ENCODE measurements at places on chromosomes 5 and 9. TPM values are rescaled to one million over a fixed set of nuclear protein-coding genes. Genes with fewer than 3 reads are reported as not detected.

The TMEM250 gene
- total RNA-seq: 30.5 TPM

GRCh38 chr5:115977988-115978387 lies 15.7 kb downstream of the LVRN start:
- DNase-seq: no peak

The GCNT4 gene
- total RNA-seq: 1.4 TPM

The PAPPA gene
- 4.3 TPM for total RNA-seq

GRCh38 chr5:139271201-139272027 lies 22.1 kb upstream of the MATR3 start:
- DNase-seq: no peak

The SLC1A3 gene
- total RNA-seq: 16.8 TPM
